ENCODE measurements at places on chromosomes 4 and X.

DNA sequence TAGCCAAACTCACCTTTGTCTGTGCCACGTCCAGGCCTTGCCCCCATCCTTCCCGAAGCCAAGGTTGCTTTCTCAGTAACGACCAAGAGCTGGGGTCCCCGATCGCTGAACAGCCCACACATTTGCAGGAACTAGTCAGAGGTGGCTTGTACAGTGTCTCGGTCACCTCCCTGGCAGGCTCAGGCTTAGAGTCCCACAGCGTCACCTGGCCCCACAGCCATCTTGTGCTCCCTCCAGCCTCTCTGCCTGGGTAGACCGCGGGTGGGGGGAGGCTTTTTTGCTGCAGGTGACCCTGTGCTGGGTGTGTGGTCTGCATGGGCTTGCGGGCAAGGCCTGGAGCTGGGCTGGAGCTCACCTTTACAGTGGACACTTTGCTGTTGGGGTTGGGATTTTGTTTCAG, 60.2 kb downstream of the PSAPL1 start:
- no peak for DNase-seq

- no peak for DNase-seq
These were observed 248.3 kb downstream of the DHRSX start for GRCh38 chrX:2252331-2253065.

DNA sequence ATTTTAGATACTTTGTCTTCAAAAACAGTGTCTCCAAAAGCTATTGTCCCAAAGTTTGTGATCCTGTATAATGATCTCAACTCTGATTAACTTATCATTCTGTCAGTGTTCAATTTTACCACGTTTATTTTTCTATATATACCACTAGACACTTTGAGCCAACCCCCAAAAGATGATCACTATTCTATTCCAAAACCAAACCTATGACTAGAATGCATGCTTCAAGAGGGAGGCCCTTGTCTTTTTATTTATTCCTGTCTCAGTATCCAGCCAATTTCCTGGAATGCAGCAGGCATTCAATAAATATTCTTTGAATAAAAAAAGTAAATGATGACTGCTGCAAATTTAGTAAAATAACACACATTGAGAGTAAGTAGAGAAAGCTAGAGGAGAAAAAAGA, 275.6 kb downstream of the LDB2 start:
- DNase-seq = no peak

DNA sequence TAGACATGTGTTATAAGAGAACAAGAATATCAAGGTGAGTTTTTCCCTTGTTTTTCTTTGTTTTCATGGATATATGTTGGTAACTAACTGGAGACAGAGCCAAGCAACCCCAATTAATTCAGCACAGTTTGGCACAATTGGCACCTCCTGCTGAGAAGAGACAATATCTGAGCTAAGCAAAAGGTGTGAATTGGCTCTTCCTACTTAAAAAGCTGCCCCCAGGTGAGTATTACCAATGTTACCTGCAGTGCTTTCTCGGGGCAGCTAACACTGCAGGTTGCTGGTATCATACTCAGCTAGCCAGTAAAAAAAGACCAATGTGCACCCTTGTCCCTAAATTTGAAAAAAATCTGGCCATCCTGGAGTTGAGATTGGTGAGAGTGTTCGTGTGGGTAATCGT, 871.2 kb upstream of the TENM3 start:
- no peak for DNase-seq

GRCh38 chr4:143016171-143016570, 168.5 kb upstream of the USP38 start:
- no peak for DNase-seq

- DNase-seq = peak; percentile 34
These were observed 49.6 kb downstream of the PRPS1 start for GRCh38 chrX:107677909-107678308.

DNA sequence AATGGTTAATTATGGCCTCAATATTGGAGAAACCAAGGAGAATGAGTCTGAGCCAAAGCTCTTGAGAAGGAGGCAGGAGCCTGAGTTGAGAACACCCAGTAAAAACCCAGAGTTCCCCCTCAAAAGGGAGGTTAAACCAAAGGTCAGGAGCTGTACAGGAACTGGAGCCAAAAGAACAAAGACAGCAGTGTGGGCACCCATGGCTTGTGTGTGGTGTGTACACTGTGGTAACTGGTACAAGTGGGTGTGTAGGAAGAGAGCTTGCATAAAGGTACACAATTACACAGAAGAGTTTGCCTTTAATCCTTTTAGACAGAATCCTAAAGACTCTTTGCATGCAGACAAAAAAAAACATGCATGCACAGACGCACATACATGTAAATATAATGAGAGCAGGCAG, 87.1 kb downstream of the IGSF1 start:
- no peak for DNase-seq

- no peak for DNase-seq
These were observed 36.7 kb downstream of the PJA1 start for GRCh38 chrX:69128588-69128987.

- no peak for DNase-seq
These were observed 57.7 kb downstream of the ARHGAP10 start for GRCh38 chr4:147789596-147789995.

- no peak for DNase-seq
These were observed 88.9 kb downstream of the ZNF674 start for GRCh38 chrX:46456125-46456922.

DNA sequence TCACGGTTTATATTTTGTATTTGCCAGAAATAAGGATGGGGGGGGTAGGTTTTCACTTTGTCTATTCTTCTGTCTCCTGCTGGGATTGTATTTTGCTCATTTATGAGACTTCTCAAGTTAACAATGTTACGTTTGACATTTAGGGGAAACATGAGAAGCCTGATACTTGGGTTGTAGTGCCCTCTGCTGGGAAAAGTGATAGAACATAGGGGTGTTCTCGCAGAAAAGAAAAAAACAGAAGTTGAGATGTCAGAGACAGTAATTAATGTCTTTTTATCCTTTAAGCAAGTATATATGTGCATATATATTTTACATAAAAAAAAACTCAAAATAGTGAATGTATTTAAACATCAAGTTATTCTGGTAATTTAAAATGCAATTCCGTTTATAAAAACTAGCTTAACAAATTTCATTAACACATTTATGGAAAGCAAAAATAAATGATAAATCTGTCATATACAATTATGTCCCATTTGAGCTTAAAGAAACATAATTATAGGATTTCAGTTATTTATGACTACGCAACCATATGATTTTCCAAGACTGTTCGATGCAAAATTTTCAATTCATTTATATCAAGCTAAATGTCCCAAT, 46.0 kb upstream of the TMPRSS11F start:
- DNase-seq = peak; percentile 65

DNA sequence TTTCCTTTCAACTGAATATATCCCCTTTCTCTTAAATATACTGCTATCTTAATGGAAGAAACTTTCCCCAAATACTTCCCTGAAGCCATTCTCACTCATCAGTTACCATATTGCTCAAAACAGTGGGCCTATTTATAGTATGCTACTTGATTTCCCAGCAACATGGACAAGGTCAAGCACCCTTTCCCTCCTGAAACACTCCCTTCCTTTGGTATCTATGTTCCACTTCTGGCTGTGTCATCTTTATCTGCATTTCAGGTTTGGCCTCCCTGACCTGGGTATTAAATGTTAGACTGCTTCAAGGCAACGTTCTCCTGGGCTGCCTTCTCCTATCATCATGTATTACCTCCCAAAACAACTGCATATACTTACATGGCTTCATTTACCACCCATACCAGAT, 101.3 kb downstream of the ZAR1 start:
- no peak for DNase-seq

- DNase-seq = no peak
These were observed 38.3 kb downstream of the DCTD start for GRCh38 chr4:182878633-182879495.

DNA sequence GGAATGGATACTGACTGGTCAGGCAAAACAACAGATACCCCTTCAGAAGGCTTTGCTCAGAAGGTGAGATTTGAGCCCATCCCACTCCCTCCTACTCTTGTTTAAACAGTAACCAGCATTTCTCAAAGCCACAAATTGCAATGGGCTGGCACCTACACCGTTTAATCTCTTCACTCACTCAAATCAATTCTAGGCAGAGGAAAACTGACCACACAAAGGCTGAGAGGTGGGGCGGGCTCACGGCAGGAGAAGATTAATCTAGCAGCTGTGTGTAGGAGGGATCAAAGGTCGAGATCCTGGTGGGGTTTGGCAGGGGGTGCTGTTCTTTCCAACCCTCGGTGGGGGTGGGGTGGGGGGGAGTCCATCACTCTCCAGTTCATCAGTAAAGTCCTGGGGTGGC, 622.4 kb downstream of the BCOR start:
- DNase-seq = no peak

DNA sequence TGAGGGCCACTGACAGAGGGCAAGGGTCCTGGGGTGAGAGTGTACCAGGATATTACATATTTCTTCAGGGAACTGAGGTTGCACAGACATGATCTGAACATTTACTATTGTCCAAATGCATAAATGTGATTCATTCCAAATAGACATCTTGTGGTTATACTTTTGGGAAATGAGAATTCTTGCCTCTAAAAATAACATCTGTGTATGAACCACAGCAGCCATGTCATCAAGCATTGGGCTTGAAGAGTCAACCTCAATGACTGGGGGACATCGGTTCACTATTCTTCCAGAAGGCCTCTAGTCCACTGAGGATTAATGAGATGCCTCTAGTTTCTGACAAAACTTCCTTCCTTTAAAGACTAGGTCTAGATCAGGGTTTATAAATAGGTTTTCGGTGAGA, 193.1 kb upstream of the GPC4 start:
- no peak for DNase-seq

DNA sequence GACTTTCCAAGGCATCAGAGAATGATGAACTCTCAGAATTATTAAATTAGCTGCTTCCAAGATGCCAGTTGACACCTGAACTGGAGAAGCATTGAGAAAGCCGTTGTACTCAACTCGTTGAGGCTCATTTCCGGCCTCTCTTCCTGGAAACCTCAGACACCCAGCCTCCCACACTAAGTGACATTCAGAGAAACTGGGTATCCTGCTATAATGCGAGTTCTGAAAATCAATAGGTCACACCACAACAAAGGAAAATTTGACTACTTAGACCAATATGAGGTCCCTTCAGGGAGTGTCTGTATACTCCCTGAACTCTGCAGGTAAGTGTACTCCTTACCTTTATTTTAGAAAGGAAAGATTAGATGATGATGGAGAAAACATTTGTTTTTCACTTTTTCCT, 51.2 kb downstream of the ENPEP start:
- no peak for DNase-seq

DNA sequence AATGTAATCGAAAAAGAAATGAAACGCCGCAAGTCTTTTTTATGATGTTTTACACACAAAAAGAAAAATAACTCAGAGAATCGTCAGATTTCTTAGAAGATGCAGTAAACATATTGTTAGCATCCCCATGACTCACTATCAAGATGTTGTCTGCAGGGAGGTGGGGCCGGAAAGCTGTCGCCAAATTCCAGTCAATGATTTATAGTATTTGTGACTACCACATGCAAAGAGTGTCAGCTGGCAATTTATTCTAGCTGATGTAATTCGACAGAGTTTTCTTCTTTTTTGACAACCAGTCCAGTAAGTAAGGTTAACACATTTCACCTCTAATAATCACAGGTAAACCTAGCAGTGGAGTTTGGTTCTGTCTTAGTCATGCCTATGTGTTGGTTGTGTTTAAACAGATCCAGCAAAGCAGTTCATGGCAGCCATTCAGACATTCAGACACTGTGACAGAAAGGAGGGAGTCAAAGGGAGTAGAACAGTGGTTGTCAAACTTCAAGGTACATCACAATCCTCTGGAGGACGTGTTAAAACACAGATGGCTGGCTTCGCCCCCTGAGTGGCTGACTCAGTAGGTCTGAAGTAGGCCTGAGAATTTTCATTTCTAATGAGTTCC, 19.8 kb upstream of the PPP1R2C start:
- no peak for DNase-seq

GRCh38 chrX:49184294-49185281, 1.6 kb downstream of the PRICKLE3 start:
- DNase-seq = peak; percentile 86

GRCh38 chrX:74382613-74383012, 38.7 kb upstream of the SLC16A2 start:
- DNase-seq = peak; percentile 75

- no peak for DNase-seq
These were observed 120.2 kb upstream of the FAM9C start for GRCh38 chrX:13164611-13165010.

GRCh38 chr4:57100979-57101651, 9.1 kb downstream of the IGFBP7 start:
- no peak for DNase-seq

GRCh38 chr4:85939595-85939994, 420.3 kb downstream of the MAPK10 start:
- DNase-seq = no peak

DNA sequence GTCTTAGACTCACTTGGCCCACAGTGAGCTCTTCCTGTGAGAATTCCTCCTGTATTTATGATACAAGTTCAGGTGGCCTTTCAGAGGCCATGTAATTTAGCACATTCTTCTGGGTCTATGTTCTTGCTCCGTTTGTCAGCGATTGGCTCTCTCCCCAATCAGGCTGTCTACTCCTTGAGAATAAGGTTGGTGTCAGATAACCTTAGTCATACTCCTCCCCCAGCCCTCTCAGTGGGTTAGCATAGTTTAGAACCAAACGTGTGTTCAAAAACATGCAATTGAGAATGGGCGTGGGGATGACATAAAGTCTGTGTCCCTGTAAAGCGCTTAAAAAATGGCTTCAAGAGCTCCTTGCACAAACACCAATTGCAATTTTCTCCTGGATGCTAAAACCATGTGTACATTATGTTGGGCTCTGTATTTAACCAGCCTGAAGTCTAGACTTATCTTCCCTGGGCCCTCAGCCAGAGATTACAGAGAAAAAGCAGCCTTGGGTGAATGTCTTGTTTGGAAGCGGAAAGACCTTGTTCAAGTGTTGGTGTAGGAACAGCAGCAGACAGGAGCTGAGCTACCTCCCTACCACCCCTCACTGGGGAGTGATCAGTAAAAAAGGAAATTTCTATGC, 9.9 kb upstream of the CT47C1 start:
- DNase-seq = no peak

GRCh38 chr4:77187322-77187721, 30.3 kb downstream of the CCNG2 start:
- no peak for DNase-seq

DNA sequence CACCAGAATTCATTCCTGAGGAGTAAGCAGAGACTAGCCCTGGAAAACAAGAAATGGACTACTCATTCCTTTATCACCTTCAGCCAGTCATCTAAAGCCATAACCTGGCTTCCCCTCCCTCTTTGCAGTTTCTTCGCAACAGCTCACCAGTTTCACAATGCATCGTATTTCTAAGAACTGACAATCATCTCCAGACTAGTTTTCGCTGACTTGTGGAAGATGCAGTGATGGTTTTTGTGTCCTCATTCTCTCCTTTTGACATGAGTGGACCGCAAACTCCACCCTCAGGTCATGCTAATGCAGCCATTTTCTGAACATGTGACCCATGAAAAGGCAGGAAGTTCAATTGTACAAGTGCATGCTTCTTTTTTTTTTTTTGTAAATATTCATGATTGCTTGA, 1203.5 kb downstream of the PCDH7 start:
- peak; percentile 8 for DNase-seq

GRCh38 chrX:56803850-56804681, 75.0 kb downstream of the NBDY start:
- DNase-seq = no peak

GRCh38 chrX:124373348-124373747, 27.0 kb downstream of the SH2D1A start:
- DNase-seq = no peak

Measured in NB4 (cell line).